Colonic mucosa (tissue), 4 donors: ENCODE measurements at places on chromosomes 7 and 10. TPM values are rescaled to one million over a fixed set of nuclear protein-coding genes. Genes with fewer than 3 reads are reported as not detected.

The TMEM72 gene
- total RNA-seq = 17.6 TPM

The RBP3 gene
- not detected for total RNA-seq

The VWA2 gene
- 2.4 TPM for total RNA-seq

The BEND7 gene
- 19.2 TPM for total RNA-seq

- H3K36me3 ChIP-seq = no peaks in the 10 kb centered on the region
- H3K27me3 ChIP-seq = no peaks in the 10 kb centered on the region
- H3K4me1 ChIP-seq = peaks cover 6% of the 10 kb centered on the region
- no peak overlapping the region for H3K4me3 ChIP-seq
- no peak for DNase-seq
These were observed 749.4 kb downstream of the SUGCT start for GRCh38 chr7:40884241-40884640.

GRCh38 chr10:59131666-59132065 lies 44.8 kb upstream of the PHYHIPL start:
- DNase-seq = no peak
- H3K27me3 ChIP-seq = no peaks in the 10 kb centered on the region
- H3K4me1 ChIP-seq = no peaks in the 10 kb centered on the region
- no peak overlapping the region for H3K27ac ChIP-seq
- H3K4me3 ChIP-seq = no peak overlapping the region
- H3K36me3 ChIP-seq = no peaks in the 10 kb centered on the region

DNA sequence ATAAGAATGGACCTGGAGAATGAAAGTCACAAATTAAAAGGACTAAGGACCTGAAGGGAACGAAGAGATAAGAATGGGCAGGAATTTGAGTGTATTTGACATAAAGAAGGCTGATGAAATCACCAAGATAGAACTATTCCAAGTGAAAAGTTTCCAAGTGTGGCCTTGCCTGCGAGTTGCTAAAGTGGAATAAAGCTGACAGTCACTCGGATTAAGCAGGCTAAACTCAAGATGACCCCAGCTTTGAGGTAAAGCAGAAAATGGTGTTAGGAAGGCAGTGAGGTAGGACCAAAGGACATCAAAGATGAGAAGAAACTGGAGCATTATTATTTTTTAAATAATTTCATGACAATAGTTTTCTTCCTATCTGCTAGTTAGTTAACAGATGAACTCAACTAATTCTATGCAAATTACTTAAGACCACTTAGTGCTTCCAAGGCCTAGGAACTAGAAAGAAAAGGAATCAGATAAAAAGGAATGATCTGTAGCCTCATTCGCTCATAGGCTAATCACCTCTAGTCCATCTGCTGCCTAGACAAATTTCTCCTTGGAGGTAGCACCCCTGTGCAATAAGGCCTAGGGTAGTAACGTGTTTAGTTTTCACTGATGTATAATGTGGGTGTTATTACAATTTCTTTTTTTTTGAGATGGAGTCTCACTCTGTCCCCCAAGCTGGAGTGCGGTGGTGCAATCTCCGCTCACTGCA lies 34.5 kb downstream of the EZH2 start:
- no peak overlapping the region for H3K4me3 ChIP-seq
- H3K27me3 ChIP-seq = no peaks in the 10 kb centered on the region
- H3K4me1 ChIP-seq = no peaks in the 10 kb centered on the region
- H3K36me3 ChIP-seq = no peaks in the 10 kb centered on the region
- H3K27ac ChIP-seq = no peak overlapping the region

GRCh38 chr7:154996756-154997155 lies 6.2 kb downstream of the PAXIP1 start:
- H3K27me3 ChIP-seq = no peaks in the 10 kb centered on the region
- H3K36me3 ChIP-seq = no peaks in the 10 kb centered on the region

- H3K4me1 ChIP-seq = no peaks in the 10 kb centered on the region
- no peak for DNase-seq
- peaks cover 12% of the 10 kb centered on the region for H3K27me3 ChIP-seq
These were observed 2.9 kb downstream of the ELMO1 start for GRCh38 chr7:37445790-37446189.

GRCh38 chr7:914521-915194 lies 38.3 kb downstream of the GET4 start:
- no peak overlapping the region for H3K4me3 ChIP-seq
- DNase-seq = no peak
- no peaks in the 10 kb centered on the region for H3K27me3 ChIP-seq
- no peaks in the 10 kb centered on the region for H3K36me3 ChIP-seq
- peaks cover 13% of the 10 kb centered on the region for H3K4me1 ChIP-seq

DNA sequence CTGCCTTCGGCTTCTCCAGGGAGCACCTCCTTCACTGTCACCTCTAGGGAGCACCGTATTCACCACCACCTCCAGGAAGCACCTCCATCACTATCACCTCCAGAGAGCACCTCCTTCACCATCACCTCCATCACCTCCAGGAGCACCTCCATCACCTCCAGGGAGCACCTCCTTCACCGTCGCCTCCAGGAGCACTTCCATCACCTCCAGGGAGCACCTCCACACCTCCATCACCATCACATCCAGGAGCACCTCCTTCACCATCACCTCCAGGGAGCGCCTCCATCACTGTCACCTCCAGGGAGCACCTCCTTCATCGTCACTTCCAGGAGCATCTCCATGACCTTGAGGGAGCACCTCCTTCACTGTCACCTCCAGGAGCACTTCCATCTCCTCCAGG lies 102.3 kb downstream of the DNAJB6 start:
- H3K27me3 ChIP-seq = no peaks in the 10 kb centered on the region
- no peak for DNase-seq
- H3K4me1 ChIP-seq = no peaks in the 10 kb centered on the region
- H3K36me3 ChIP-seq = no peaks in the 10 kb centered on the region

GRCh38 chr10:10417671-10418070 lies 600.0 kb upstream of the CELF2 start:
- H3K4me1 ChIP-seq = no peaks in the 10 kb centered on the region
- no peak overlapping the region for H3K27ac ChIP-seq
- no peaks in the 10 kb centered on the region for H3K27me3 ChIP-seq
- DNase-seq = no peak
- H3K36me3 ChIP-seq = no peaks in the 10 kb centered on the region

GRCh38 chr10:86194684-86195083 lies 171.9 kb downstream of the GRID1 start:
- H3K27ac ChIP-seq = no peak overlapping the region
- H3K36me3 ChIP-seq = no peaks in the 10 kb centered on the region
- H3K4me3 ChIP-seq = no peak overlapping the region
- H3K27me3 ChIP-seq = no peaks in the 10 kb centered on the region

- H3K4me1 ChIP-seq = no peaks in the 10 kb centered on the region
- no peak overlapping the region for H3K27ac ChIP-seq
- no peak overlapping the region for H3K4me3 ChIP-seq
- DNase-seq = no peak
- H3K36me3 ChIP-seq = no peaks in the 10 kb centered on the region
- no peaks in the 10 kb centered on the region for H3K27me3 ChIP-seq
These were observed 25.9 kb upstream of the GNA12 start for GRCh38 chr7:2869981-2870380.

GRCh38 chr7:53800746-53801145 lies 741.4 kb upstream of the VSTM2A start:
- no peaks in the 10 kb centered on the region for H3K36me3 ChIP-seq
- H3K4me3 ChIP-seq = no peak overlapping the region
- H3K27ac ChIP-seq = no peak overlapping the region
- no peaks in the 10 kb centered on the region for H3K4me1 ChIP-seq

- H3K27me3 ChIP-seq = no peaks in the 10 kb centered on the region
- no peaks in the 10 kb centered on the region for H3K36me3 ChIP-seq
- H3K27ac ChIP-seq = no peak overlapping the region
- no peak for DNase-seq
- no peaks in the 10 kb centered on the region for H3K4me1 ChIP-seq
These were observed 912.6 kb downstream of the GATA3 start for GRCh38 chr10:8967061-8967460.

DNA sequence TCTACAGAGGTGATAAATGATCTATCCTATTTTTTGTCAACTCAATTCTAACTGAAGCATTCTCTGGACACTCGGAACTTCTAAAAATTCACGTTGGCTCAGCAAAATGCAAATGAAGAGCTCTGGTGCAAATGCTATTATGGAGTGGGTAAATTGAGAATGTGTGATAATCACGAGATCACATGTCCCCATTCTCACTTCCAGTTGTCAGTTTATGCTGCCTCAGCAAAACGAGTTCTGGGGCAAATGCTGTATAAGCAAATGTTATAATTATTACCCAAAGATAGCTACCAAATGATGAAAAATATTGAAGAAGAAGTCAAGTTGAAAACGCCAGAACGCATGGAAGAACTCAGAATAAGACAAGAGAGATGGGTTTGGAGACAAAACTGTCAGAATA lies 29.4 kb downstream of the AKR1B1 start:
- H3K36me3 ChIP-seq = no peaks in the 10 kb centered on the region
- no peak for DNase-seq
- H3K4me3 ChIP-seq = no peak overlapping the region
- H3K4me1 ChIP-seq = peaks cover 6% of the 10 kb centered on the region

- DNase-seq = no peak
- no peak overlapping the region for H3K4me3 ChIP-seq
- peaks cover 4% of the 10 kb centered on the region for H3K4me1 ChIP-seq
- no peaks in the 10 kb centered on the region for H3K36me3 ChIP-seq
These were observed 13.8 kb downstream of the EN2 start for GRCh38 chr7:155471718-155472117.

GRCh38 chr7:78260826-78261225 lies 462.3 kb downstream of the PHTF2 start:
- DNase-seq = no peak
- no peaks in the 10 kb centered on the region for H3K27me3 ChIP-seq
- no peak overlapping the region for H3K27ac ChIP-seq
- H3K4me1 ChIP-seq = no peaks in the 10 kb centered on the region

GRCh38 chr10:71015674-71016073 lies 127.3 kb upstream of the PCBD1 start:
- H3K4me3 ChIP-seq = no peak overlapping the region
- no peak overlapping the region for H3K27ac ChIP-seq
- no peaks in the 10 kb centered on the region for H3K36me3 ChIP-seq

DNA sequence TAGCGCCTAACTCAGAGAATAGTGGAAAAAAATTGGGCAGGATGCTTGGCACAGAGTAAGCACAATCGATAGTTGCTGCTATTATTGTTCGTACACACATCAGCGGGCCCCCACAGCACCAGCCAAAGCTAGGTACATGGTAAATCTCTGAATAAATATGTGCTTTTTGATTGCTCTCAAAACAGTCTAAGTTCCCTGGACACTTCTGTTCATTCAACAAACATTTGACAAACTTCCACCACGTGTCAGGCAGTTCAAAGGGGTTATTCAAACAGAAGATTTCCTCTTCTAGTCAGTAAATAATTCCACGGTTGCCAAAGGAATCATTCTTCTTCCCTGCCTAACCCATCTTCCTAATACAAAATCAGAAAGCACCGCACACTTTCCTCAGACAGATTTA lies 150.8 kb downstream of the DGKI start:
- no peaks in the 10 kb centered on the region for H3K4me1 ChIP-seq
- H3K27ac ChIP-seq = no peak overlapping the region
- no peaks in the 10 kb centered on the region for H3K36me3 ChIP-seq
- H3K27me3 ChIP-seq = no peaks in the 10 kb centered on the region
- no peak for DNase-seq
- H3K4me3 ChIP-seq = no peak overlapping the region

- H3K4me1 ChIP-seq = no peaks in the 10 kb centered on the region
- H3K27ac ChIP-seq = no peak overlapping the region
- no peaks in the 10 kb centered on the region for H3K27me3 ChIP-seq
These were observed 31.5 kb downstream of the MACROH2A2 start for GRCh38 chr10:70084189-70084588.

GRCh38 chr10:18104223-18104872 lies 35.9 kb upstream of the CACNB2 start:
- no peaks in the 10 kb centered on the region for H3K36me3 ChIP-seq
- H3K4me3 ChIP-seq = no peak overlapping the region
- H3K27me3 ChIP-seq = no peaks in the 10 kb centered on the region
- H3K4me1 ChIP-seq = no peaks in the 10 kb centered on the region

GRCh38 chr10:1037098-1037497 lies 11.4 kb upstream of the IDI2 start:
- no peak overlapping the region for H3K4me3 ChIP-seq
- H3K4me1 ChIP-seq = no peaks in the 10 kb centered on the region
- no peak overlapping the region for H3K27ac ChIP-seq
- H3K27me3 ChIP-seq = no peaks in the 10 kb centered on the region

GRCh38 chr10:107561136-107561650 lies 396.7 kb upstream of the SORCS1 start:
- no peak overlapping the region for H3K4me3 ChIP-seq
- no peak for DNase-seq
- no peak overlapping the region for H3K27ac ChIP-seq
- no peaks in the 10 kb centered on the region for H3K36me3 ChIP-seq

DNA sequence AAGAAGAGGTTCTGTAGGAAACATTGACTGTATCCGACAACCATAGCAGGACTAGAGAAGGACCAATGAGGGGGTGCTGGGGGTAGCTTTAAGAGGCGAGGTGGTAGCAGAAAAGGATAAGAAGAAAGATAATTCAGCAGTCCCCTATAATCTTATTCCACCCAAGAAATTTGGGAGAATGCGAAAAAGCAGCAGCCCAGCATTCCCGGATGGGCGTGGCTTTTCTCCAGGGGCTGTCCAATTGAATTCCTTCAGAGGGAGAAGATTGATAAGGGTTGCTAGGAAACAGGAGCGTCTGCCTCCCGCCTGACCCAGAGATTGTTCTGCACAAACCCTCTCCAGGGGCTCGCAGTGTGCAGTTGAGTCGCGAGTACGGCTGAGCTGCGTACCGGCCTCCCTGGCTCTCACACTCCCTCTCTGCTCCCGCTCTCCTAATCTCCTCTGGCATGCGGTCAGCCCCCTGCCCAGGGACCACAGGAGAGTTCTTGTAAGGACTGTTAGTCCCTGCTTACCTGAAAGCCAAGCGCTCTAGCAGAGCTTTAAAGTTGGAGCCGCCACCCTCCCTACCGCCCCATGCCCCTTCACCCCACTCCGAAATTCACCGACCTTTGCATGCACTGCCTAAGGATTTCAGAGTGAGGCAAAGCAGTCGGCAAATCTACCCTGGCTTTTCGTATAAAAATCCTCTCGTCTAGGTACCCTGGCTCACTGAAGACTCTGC lies at the start of gene GRM3:
TSS of gene GRM3 (plus strand) at position 349 of the 721 bp plus-strand sequence. CDS start 121,237 bp downstream, outside the sequence.
- no peaks in the 10 kb centered on the region for H3K36me3 ChIP-seq
- no peak within 1 kb of the TSS for H3K27ac ChIP-seq
- no peaks in the 10 kb centered on the region for H3K4me1 ChIP-seq
- H3K27me3 ChIP-seq = peaks cover 17% of the 10 kb centered on the region
- H3K4me3 ChIP-seq = no peak within 1 kb of the TSS
- no peak for DNase-seq

DNA sequence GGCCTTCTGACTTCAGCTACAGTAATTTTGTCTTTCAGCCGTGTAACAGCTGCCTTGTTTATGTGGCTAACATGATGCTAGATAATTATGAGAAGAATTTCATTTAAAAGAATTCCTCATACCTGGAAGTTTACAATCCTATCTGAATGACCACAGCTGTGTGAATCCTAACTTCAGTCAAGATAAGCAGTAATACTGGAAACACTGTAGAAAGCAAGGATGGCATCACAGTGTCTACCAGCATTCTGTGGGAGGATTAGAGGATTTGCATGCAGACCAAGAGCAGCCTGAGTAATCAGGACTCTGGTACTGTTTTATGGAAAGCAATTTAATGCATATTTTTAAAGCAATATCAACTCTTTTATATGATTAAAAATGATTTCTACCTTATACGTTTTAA lies 282.4 kb downstream of the EXOC4 start:
- H3K27me3 ChIP-seq = no peaks in the 10 kb centered on the region
- H3K27ac ChIP-seq = no peak overlapping the region
- H3K36me3 ChIP-seq = no peaks in the 10 kb centered on the region
